CD8-positive, alpha-beta T cell (primary cell): ENCODE measurements at places on chromosomes 12 and 14. TPM values are rescaled to one million over a fixed set of nuclear protein-coding genes. Genes with fewer than 3 reads are reported as not detected.

ARHGEF40 gene
- 0.92 TPM for total RNA-seq

C3AR1 gene
- total RNA-seq, result 1.8 TPM

VRTN gene
- not detected for total RNA-seq

MAP3K9 gene
- total RNA-seq, result 10.8 TPM

KLRK1 gene
- total RNA-seq, result 238 TPM
